Femur (tissue), 1 donor: ENCODE measurements at places on chromosomes 1 and 21.

DNA sequence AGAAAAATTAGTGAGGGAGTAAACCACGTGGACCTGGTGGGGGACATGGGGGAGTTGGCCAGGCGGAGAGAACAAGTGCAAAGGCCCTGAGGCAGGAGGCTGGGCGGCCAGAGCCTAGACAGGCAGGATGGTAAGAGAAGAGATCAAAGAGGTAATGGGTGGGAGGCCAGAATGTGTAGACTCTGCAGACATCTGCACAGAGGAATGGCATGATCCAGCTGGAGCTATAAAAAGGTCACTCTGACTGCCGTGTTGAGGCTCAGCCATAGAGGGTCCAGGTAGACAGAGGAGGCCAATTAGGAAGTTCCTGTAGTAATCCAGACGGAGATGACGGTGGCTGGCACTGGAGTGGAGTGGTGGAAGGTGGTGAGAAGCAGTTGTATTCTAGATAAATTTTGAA lies 3.6 kb downstream of the H6PD start:
- no peak for DNase-seq

- DNase-seq: no peak
Measured at GRCh38 chr1:53715478-53715877, 23.5 kb downstream of the GLIS1 start.

- peak; percentile 24 for DNase-seq
Measured at GRCh38 chr1:111620441-111620971, 917 bp downstream of the RAP1A start.

DNA sequence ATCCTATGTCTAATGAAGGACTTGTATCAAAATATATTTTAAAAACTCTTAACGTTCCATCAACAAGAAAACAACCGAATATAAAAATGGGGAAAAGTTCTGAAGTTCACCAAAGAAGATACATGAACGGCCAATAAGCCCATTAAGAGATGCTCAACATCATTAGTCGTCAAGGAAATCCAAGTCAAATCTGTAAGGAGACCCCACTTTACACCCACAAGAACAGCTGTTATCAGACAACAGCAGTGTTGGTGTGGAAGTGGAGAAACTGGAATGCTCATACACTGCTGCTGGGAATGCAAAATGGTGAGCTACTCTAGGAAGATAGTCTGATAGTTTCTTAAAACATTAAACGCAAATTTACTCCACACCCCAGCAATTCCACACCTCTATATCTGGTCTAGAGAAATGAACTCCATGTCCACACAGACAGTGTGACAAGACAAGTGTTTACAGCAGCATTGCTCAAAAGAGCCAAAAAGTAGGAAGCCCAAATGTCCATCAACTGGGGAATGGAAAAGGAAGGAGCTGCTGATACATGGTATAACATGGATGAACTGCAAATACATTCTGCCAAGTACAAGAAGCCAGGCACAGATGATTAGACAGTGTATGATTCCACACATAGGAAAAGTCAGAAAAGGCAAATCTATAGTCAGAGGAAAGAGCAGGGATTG lies 18.5 kb downstream of the UBE2G2 start:
- no peak for DNase-seq

- DNase-seq: peak; percentile 80
Measured at GRCh38 chr1:193185901-193186731, at the start of gene B3GALT2. TSS of gene B3GALT2 (minus strand) at chr1:193186613. CDS start at chr1:193181562, 5,051 bp downstream.

DNA sequence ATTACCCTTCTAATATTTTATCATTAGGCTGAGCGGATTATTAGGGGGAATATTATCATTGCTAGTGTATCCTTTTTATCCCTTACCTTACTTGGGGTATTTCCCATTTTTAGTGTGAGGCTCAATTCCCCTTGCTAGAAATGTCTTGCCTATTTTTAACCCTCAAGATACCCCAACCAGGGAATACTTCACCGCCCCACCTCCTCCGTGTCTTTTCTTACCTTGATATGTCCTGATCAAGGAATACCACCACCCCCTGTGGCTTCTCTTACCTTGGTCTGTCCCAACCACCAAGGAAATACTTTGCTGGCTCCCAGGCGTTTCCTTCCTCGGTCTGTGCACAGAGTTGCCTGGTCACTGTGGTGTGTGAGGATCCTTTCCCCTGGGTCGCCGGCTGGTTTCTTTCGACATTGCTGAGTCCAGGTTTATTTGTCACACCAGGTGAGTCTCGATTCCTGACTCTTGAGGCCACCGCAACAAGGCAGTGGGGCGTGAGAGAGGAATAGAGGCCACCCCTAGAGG lies 57.8 kb downstream of the SERINC2 start:
- DNase-seq: no peak

DNA sequence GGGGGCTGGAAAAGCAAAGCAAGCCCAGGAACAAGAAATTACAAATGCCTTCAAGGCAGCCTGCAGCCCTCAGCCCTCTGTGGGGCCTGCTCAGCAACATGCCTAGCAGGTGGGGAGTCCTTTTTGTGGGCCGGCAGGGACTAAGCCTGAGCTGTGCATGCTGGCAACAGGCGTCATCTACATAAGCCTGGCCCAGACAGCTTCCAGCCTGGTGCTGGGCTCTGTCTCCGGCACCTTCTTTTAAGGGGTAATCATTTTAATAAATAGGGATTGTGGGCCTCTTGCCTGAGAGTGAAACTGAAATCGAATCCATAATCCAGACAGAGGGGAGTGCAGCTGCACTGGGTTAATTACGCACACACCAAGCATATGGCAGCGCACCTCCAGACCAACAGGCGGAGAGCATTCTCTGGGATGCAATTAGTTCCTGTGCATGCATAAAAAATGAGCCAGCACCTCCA lies 96.6 kb downstream of the DDX20 start:
- no peak for DNase-seq

DNA sequence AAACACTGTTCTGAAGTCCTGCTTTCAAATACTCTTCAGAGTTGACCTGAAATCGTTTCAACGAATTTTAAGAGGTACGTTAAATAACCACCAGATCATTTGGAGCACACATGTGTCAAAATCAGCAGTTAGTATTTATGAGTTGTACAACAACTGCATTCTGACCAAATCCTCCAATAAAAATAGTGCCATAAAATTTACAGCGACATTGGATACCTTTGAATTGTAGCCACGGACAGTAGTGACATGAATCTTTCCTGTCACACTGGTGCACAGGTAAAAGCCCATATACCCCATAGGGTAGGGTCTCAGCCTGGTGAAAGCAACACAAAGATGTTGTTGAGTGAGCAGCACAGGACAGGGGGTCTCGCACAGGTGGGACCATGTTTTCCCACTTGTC lies 121.5 kb downstream of the CLIC6 start:
- no peak for DNase-seq

- DNase-seq: peak; percentile 36
Measured at GRCh38 chr1:165595246-165595938, 35.6 kb upstream of the MGST3 start.

- DNase-seq: no peak
Measured at GRCh38 chr1:25674807-25675084, 58.2 kb downstream of the MAN1C1 start.

DNA sequence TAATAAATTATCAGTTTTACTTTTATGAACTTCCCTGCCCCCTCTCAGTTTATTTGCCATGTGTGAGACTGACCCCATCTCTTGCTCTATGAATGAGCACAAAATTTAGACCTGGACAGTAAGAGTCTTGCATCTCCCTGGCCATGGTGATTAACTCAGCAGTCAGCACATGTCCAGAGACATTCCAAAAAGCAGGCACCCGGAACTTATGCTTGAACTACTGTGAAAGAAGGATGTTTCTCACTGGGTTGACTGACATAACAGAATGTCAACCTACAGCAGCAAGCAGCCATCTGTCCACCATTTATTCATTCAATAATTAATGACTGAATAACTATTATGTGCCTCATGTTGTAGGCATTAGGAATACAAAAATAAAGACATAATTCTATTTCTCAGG lies 11.3 kb upstream of the SEC16B start:
- DNase-seq: no peak

DNA sequence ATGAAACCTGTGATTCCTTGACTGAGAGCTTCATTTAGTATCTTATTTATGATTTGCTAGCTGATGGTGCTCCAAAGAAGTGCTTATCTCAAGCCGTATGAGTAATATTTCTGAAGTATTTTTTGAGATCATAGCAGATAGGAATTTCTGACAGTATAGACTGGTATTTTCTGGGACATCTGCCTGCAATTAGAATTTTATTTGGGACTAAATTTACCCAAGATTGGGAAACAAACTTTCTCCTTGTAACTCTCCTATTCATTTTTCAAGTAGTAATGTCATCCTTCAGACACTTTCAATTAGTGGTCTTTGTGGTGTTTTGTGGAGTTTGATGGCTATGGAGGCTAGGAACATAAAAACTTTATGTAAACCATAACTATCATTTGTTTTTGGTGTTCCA lies 597.2 kb upstream of the ZP4 start:
- DNase-seq: no peak

DNA sequence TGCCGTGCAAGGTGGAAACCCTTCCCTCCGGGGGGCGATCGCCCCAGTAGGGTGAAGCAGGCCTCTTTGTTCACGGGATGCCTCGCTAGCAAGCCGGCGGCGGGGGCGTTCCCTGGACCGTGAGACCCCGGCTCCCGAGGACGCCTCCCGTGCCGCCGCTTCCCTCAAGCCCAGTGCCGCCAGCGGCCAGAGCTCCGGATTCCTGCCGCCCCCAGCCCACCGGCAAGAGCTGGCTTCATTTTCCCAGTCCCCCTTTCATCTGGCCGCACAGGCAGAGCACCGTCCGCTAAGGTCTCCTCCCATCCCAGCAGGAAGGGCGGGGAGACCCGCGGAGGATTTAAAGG lies 16.3 kb downstream of the IER5 start:
- DNase-seq: no peak

DNA sequence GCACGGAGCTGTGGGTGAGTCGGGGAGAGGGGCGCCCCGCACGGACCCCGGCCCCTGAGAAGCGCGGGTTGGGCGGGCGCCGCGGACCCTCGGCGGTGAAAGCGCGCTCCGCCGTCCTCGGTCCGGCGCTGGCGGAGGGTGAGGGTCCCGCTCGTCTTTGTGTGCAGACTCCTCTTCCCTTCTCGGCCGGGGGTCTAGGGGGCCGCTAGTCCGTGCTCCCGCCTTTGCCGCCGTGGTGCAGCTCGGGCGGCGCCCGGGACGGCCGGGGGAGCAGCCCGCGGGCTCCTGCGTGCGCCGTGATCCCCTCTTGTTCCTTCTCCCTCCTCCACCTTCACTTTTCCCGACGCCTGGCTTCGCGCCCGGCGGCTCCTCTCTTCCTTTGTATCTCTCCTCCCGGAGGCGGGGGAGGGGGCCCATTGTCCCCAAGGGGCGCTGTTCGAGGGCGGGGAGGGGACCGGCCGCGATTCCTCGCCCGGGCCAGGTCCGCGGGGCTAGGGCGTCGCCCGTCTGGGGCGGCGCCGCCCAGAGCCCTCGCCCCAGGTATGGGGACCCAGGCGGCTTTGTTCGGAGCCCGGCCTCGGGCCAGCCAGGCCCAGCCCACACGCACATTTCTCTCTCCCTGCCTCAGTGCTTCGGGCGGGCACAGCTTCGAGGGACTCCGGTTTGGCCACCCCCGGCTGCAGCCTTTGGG lies 519 bp downstream of the FNBP1L start:
- DNase-seq: peak; percentile 71

DNA sequence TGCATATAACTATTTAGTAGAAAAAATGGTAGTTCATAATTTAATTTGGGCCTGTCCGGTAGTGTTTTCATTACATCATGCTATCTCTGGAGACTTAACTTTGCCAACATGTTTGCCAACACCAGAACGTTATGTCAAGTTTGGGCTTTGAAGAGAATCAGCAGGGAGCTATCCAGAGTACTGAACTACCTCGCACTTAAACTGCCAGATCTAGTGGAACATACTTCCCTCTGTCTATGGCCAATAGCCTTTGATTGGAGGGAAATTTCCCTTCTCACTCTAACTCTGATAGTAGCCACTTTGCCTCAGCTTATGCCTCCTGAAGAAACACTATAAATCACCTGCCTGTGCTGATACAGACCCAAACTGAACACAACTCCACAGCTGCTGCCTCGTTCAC lies 10.0 kb downstream of the LRRC53 start:
- DNase-seq: no peak

DNA sequence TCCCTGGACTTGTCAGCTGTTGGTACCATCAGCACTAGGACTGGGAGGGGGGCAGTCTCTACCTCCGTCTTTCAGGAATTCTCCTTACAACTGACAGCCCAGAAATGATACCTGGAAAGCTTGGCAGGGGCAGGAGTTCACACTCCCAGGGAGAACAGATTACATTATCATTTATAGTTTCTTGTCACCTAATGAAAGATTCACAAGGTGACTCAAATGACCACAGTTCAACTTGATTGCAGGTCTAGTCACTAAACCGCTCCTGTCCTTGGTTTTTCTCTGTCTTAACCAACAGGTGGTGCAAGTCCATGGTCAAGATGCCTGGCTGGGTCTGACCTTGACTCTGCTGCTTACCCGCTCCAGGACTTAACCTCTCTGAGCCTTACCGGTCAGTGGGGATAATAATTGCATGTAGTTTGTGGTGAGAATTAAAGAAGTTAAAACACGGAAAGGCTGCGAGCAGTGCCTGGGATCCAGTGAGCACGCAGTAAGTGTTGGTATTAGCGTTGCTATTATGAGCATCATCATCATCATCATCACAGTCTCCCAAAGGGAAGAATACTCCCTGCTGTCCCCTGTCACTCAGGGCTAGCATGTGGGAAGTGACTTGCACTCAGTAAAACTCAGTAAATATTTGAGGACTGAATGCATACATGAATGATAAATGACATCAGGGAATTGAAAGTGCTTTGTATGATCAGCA lies 125.3 kb upstream of the CD34 start:
- DNase-seq: no peak

DNA sequence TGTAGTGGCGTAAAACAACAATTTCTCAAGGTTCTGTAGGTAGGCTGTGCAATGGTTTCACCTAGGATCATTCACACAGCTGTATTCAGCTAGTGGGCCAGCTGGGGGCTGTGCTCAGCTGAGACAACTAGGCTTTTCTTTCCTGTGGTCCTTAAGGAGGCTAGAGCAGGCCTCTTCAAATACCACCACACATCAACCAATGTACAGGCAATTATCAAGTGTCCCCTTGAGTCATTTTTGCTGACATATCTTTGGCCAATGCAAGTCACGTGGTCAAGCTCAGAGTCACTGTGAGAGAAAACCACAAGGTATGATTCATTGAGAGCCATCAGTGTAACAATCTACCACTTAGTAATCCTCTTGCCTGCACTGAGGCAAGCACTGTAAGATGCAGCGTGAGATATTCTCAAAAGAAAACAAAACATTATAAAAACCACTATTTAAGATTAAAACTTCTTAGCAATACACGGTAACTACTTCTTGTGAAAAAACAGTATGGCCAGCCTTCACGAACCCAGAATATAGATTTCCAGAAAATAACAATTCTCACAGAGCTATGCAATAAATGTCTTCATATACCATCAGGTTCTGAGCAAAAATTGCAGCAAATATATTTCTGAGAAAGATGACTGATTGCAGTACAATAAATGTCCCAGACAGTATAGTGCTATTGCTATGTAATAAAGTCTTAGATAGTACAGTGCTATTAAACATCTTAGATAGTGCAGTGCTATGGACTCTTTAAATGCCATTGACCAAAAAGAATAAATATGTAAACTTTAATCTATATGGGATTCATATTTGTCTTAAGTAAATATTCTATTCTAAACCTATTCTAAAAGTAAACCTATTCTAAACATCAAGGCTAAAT lies 55.3 kb downstream of the NME7 start:
- no peak for DNase-seq
